CD8-positive, alpha-beta memory T cell (primary cell): ENCODE measurements at places on chromosomes 11 and 22.

DNA sequence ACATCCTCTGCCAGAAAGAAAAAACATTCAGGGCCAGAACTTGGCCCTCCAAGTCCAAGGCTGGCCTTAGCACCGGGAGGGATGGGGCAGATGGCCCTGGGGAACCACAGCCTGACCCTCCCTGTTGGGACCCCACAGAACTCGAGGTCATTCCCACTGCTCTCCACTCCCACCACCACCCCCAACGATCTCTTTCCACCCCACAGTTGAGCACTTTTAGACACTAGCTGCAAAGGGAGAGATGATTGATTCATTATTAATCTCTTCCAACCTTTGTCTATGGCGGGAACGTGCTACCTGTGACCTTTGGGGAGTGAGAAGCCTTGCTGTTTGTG lies 869.7 kb downstream of the BRD1 start:
- no peak for DNase-seq

DNA sequence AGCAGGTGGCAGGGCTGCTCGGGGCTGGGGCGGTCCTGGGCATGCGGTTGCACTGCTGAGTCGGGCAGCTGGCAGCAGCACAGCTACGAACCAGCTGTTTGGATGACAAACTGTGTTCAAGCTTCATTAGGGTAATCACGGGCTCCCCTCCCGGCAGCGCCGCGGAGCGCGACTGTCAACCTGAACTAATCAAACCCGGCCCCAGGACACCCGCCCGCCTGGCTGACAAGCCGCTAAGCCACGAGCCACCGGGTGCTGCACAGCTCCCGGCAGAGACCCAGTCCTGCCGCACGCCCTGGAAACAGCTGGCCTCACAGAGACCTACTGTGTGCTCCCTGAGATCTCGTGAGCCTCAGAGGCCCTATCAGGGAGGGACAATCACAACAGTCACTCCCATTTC lies 60.6 kb upstream of the TCF20 start:
- DNase-seq = no peak

DNA sequence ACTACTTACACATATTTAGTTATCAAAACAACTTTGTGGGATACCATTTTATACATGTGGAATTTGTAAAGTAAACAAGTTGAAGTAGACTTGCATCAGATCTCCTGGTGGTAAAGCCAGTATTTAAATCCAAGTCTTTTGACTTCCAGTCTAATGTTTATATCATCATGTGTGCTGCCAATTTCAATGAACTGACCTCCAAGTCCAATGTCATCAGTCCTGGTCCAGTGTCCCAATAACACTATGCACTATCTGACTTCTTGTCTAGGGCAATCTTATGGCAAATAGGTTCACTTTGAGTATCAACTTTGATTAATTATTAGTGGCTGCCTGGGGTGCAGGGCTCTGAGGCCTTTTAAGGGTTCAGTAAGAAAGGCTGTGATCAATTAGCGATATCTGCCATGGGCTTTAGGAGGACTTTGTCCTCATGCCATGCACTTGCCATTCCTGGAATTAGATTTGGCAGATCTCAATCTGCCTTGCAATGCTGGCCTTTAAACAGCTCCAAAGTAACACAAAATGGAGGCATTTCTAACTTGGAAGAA lies 9.6 kb upstream of the PTS start:
- DNase-seq = no peak

- no peak for DNase-seq
These were observed 5.4 kb downstream of the ARAP1 start for GRCh38 chr11:72746821-72747220.

GRCh38 chr22:27312966-27313855 lies 488.3 kb downstream of the MN1 start:
- no peak for DNase-seq

GRCh38 chr11:19329970-19330369 lies 89.2 kb upstream of the E2F8 start:
- DNase-seq = no peak

DNA sequence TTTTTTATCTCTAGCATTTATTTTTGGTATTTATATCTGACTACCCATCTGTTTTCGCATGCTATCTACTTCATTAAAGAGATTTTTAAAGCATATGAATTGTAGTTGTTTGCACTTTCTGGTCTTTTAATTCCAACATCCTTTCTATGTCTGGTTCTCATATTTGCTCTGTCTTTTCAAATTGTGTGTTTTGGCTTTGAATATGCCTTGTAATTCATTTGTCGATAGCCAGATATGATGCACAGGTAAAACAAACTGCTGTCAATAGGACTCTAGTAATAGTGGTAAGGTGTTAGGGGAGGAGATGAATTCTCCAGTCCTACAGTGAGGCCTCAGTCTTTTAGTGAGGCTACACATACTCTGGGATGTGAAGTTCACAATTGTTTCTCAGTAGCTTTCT lies 530.8 kb upstream of the CCDC179 start:
- DNase-seq = no peak
